ENCODE measurements at places on chromosomes 13 and 19.

DNA sequence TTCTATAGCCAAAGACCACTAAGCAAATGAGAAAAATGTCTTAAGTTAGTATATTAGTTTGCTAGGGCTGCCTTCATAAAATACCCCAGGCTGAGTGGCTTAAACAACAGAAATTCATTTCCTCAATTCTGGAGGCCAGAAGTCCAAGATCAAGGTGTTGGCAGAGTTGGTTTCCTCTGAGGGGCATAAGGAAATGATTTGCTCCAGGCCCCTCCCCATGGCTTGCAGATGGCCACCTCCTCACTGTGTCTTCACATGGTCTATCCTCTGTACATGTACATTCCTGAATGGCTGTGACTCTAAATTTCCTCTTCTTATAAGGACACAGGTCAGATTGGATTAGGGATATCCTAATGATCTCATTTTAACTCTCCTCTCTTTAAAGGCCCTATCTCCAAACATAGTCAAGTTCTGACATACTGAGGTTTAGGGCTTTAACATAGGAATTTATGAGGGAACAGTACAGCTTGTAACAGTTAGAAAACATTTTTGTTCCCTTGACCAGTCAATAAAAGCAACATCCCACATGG, 307.4 kb downstream of the DIAPH3 start:
- no peak for DNase-seq

DNA sequence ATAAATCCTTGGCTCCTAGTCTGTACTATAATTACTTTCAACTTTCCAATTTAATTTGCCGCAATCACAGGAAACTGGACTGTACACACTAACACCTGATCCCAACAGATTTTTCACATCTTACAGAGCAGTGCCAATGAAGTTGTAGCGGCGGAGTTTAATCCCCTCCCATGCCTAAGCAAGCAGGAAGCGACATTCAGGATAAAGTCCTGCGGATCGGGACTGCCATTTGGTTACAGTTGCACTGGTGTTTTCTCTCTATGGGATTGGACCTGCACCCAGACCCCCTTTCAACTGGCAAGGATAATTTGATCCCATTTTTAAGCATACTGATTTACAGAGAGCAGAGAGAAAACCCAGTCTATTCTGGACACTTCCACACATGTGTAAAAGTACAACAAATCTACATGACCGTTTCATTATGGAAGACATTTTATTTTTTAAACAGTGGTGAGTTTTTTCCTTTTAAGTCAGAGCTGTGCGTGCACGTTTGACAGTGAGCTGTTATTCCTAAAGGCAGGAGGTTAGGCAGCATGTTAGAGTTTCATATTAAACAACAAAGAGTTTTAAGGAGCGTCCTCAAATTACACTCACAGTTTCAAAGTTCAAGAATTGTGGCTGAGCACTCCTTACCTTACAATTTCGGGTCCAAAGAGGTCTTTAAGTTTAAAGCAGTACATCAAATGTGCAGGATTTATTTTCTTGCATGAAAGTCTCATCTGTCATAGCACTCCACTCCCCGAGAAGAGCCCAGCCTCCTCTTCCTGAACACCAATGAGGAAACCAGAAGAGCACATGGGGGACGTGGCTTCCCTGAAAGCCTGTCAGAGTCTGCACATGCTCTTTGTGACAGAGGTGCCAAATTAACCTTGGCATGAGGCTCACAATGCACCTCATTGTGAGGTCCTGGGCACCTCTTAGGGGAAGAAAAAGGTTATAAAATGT, 141.6 kb upstream of the RFC3 start:
- peak; percentile 16 for DNase-seq

- no peak for DNase-seq
Observed at GRCh38 chr13:98083507-98083906, 59.4 kb upstream of the FARP1 start.

DNA sequence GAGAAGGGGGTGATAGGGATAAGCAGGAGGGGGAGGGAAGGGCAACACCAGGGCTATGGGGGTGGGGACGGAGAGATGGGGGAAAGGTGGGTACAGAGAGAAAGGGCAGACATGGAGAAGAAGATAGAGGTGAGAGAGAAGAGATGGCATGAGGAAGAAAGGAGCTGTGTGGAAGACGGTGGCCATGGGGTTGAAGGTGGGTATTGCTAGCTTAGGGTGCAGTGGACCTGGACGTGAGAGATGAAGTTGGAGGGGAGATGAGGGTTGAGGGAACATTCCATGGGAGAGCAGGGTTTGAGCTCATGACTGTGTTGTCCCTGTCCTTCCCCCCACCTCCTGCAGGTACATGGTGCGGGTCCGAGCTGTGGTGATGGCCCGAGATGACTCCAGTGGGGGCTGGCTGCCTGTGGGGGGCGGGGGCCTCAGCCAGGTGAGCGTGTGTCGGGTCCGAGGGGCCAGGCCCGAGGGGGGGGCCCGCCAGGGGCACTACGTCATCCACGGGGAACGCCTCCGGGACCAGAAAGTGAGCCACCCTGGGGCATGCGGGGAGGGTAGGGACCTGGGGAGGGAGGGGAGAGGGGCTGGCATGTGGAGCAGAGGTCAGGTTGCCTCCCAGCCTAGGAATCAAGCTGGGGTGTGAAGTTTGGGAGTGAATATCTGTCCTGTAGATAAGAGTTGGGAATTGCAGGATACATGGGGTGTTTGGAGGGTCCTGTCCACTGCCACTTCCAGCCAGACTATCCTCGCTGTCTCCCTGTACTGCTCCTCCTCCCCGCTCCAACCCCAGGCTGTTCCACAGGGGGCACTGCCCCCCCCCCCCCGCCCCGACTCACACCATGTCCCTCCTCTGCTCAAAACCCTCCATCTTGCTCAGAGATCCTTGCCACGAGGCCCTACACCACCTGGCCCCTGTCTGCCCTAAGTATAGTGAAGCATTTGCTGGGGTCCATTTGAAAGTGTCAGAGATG, 1.7 kb downstream of the SPRED3 start:
- no peak for DNase-seq

DNA sequence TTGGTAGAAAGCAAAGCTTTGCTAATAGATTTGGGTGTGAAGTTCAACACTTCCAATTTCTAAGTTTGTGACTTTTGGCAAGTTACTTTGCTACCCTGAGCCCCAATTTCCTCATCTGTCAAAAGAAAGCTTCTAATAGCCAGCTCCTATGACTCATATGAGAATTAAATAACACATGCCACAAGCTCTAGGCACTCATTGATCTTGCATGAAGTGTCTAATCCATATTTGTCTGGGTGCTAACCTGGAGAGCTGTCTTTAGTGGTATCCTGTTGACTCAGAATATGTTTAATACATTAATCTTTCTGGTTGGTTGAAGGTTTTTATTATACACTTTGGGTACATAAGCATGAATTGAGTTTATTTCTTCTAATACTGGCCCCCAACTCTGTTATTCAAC, 188.8 kb downstream of the POSTN start:
- DNase-seq, result no peak

DNA sequence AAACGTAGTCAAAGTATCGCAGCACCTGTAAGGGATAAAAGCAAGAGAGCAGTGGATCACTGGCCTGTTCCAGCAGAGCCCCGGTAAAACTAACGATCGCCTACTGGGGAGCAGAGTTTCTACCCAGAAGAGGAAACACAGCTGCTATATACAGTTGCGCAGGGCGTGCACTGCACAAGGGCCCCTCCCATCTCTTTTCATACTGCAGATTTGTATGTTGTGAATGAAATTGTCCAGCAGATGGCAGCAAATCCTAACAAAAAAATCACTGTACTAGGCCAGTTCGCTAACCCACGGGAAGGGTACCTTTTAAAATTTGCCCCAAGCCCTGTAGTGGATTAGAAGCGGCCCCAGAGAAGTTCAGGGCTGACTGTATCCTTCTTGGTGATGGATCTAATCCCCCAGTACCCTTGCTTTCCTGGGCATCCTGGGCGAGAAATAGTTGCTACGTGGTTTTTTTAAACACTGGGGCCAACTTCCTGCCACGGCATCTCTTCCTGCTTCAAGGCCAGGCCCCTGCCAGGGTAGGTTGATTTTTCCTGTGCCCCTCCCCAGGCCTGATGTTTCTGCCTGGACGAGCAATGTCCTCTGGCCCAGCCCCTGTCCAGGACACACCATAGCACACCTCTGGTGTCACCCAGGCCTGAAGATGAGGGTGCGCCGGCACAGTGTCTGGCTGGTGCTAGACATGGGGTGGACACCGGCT, 127.0 kb downstream of the IER2 start:
- peak; percentile 85 for DNase-seq

- no peak for DNase-seq
Observed at GRCh38 chr13:40101708-40102359, 446.4 kb downstream of the COG6 start.

DNA sequence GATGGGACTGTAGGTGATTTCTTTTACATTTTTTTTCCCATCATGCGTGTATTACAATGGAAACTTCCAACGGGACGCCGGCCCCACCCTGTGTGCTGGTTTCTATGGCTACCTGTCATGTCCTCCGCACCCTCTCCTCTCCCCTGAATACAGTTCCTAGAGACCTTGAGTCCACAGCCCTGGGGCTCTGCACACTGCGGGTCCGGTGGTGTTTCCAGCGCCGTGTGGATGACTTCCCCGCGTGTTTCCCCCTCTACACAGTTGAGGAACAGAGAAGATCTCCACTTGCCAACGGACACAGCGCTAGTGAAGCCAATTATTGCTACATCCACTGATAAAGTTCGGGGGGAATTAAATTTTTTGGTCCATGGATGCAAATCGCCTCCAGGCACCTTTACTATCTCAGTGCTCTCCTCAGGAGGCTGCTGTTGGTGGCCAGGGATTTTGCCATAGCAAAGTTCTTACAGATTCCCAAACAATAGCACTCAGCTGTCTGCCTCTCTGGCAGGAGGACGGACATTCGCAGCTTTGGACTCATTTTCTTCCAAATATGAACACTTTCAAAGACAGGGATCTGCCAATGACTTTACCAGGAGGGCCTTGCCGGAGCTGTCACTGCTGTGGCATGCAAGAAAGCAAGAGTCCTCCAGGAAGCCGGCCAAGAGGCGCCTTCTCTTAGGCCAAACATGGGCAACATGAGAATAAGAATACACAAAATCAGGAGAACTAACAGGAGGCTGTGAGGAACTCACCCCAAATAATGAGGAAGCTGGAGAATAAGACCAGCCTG, 39.3 kb upstream of the GAS6 start:
- DNase-seq, result no peak

DNA sequence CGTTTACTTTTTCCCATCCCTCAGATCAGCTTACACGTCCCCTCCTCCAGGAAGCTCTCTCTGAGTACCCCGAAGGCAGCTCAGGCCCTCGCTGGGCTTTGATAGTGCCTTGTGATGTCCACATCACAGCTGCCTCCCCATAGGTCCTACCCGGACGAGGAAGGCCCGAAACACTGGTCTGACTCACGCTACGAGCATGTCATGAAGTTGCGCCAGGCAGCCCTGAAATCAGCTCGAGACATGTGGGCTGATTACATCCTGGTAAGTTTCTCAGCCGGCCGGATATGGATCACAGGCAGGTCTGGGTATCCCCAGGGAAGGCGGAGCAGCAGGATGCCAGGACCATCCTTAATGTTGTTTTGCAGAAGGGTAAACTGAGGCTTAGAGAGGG, 4.8 kb downstream of the COLGALT1 start:
- DNase-seq, result peak; percentile 96

GRCh38 chr19:3983936-3984583, 1.2 kb downstream of the EEF2 start:
- peak; percentile 48 for DNase-seq

- no peak for DNase-seq
Observed at GRCh38 chr13:113981611-113982295, 7.9 kb upstream of the C13orf46 start.

DNA sequence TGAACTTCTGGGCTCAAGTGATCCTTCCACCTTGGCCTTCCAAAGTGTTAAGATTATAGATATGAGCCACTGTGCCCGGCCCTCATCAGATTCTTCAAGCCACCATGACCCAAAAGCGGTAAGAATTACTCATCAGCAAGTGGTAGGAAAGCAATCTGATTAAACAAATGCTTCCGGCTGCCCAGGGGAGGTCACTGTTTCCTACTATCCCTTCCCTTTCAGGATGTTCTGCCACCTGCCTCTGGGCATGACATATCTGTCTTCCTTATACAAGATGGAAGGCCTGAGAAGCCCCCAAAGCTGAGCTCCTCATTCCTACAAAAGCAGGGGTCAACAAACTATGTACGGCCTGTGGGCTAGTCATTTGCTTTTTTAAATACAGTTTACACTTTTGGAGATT, 7.0 kb downstream of the ABHD8 start:
- DNase-seq, result no peak

DNA sequence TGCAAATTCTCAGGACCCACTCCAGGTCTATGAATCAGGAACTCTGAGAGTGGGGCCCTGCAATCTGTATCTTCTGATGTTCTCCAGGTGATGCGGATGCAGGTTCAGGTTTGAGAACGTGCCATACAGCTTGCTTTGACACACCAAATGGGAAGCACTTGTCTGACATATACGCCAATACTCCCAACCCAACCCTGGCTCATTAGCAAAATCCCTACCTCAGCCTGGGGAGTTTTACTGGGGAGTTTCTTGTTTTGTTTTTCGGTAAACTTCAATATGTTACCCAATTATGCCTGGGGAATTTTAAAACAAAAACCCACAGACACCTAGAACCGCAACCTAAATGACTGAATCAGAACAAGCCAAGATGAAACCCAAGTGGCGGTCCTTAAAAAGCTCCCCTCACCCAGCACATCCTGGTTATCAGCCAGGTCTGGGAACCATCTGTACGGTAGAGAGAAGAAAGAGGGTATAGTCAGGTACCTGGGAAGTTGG, 41.2 kb downstream of the ABCC4 start:
- DNase-seq, result no peak

- no peak for DNase-seq
Observed at GRCh38 chr13:26749285-26749684, 11.3 kb downstream of the GPR12 start.

DNA sequence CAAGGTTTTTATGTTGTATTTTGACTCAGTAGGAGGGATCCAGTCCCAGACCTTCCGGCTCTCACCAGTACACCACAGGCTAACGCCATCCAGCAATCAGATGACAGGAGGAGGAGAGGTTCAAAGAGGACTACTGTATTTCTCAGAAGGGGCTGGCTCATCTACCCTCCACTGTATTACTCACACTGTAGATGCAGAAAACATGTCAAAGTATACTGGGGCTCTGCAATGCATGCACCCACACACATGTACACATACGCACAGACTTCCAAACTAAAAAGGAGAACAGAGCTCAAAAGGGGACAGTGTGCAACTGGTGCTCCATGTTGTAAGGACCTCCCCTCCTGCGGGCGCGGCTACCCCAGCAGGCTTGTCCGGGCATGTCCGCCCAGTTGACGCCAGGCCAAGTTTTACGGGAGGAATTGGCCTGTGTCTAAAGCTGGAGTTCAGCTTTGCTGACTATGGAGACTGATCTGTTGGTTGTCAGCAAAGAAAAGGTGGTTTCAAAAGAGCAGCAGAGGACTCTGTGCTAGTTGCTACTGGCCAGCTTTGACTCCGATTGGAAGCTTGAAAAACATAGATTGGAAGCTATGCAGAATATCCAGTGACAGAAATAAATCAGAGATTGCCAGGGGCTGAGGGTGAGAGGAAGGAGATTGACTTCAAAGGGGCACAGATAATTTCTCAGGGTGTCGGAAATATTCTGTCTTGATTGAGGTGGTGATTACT, 314.2 kb downstream of the DLEU7 start:
- peak; percentile 54 for DNase-seq

- DNase-seq, result no peak
Observed at GRCh38 chr13:106417467-106418110, 117.9 kb downstream of the EFNB2 start.
